ENCODE measurements at places on chromosomes 5 and 9.

GRCh38 chr5:86896916-86897315 lies 279.2 kb downstream of the COX7C start:
- DNase-seq, result no peak

- no peak for DNase-seq
Observed at GRCh38 chr5:32136342-32136741, 37.8 kb downstream of the GOLPH3 start.

DNA sequence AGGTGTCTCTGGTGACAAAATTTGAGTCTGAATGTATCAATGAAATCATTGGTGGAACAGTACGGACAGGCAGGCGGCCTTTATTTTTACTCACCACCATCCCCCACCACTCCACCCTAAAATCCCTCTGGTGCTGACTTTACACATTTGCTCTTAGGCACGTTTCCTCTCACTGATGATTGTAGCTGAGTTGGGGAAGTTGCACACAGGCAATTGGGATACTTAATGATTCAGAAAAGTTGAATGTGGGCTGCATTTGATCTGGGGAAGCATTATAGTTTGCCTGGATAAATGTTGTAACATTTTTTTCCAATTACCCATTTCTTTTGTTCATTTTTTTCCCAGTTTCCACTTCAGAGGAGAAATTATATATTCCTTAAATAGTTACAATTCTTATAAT lies 658.4 kb downstream of the TLR4 start:
- no peak for DNase-seq

DNA sequence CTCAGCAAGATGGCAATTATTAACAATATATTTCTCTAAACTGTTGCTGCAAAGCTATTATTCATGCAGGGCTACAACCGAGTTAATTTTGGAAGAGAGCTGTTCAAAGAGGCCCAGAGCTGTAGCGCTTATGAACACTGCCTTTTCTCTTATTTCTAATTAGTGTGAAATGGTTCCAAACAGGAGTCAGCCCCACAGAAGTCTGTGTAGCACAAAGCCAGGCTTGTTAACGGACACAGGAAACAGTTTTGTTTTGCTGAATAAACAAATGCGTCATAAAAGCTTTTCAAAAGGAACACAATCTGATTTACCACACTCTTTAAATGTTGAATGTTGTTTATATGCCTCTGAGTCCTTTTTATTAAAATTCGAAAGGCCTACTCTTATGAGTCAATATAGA lies 396.5 kb downstream of the ANXA1 start:
- DNase-seq, result no peak

- no peak for DNase-seq
Observed at GRCh38 chr9:110050925-110051355, 157.0 kb downstream of the C9orf152 start.

DNA sequence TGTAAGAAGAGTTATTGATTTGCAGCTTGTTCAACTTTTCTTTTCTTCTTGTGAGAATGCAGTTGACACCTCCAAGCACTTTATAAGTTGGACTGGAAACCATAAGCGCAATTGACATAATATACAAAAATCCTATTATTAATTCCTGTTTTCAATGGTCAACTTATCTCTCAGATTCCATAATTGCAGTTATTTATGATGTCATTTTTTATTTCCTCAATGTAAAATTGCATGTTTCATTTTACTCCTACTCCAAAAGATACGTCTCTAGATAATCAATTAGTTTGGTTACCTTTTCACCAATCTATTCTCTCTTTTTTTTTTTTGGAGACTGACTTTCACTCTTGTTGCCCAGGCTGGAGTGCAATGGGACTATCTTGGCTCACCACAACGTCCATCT lies 1416.1 kb upstream of the CDH6 start:
- DNase-seq, result no peak

DNA sequence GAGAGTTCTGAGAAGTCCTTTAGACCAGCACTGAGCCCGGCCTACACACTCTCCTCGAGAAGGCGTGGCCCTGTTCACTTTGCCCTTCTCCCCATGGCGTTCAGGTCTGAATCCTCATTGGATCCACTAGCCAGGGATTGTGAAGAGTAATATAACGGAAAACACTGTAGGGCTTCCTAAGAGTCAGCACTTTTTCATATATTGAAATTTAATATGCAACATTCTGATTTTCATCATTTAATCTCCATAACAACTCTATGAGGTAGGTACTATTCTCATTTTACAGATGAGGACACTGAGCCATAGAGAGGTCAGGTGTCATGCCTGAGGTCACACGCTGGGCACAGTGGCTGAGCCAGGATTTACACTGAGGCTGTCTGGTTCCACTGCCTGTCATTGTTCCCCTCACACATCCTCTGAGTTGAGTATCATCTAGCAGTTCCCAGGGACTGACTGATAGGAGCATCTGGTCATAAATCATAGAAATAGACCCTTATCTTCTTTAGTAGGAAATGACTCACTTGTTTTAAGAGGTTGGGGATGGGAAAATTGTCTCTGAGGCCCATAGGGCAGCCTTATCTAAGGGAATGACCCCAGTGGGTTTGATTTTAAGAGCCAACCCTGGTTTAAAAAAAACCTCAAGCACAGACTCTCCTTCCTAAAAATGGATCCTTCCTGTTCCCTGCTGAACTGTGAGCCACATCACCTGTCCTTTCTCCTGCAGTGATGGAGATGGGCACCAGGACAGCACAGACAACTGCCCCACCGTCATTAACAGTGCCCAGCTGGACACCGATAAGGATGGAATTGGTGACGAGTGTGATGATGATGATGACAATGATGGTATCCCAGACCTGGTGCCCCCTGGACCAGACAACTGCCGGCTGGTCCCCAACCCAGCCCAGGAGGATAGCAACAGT lies 41.2 kb downstream of the THBS4 start:
- DNase-seq, result no peak

DNA sequence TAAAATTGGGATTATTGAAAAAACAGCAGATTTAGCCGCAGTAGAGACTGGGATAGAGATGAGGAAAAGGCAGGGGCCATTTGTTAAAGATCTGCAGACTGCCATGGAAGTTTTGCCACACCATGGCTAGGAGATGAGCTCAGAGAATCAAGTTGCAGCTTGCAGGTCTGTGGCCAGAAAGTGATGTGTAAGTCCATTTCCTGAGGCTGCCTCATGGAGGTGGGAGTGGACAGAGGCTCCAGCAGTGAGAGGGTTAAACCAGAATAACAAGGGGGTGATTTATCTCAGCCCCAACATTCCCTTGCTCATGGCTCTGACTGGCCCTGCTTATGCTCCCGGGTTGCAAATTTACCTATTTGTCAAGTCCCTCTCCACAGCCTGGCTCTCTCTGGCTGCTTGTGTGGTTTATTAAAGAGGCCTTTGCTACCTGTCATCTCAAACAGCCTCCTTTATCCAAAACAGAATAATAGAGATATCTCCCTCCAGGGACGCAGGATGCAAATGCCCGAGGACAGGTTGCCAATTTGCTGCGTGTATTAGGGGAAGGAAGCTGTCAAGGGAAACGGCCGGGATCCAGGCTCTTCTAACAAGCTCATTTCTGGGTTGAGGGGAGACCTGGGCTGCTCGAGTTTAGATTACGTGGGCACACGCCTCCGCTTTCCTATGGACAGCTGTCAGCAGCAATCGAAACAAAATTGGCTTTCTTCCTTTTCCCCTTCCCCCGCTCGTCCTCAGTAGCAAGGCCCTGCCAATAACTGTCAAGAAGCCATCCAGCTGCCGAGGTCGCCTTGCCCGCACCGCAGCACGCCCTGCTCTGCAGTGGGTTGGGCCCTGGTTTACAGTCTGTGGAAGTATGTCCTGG lies 72.8 kb upstream of the PITX1 start:
- no peak for DNase-seq

- DNase-seq, result no peak
Observed at GRCh38 chr9:69004836-69005235, 9.1 kb downstream of the PRKACG start.

DNA sequence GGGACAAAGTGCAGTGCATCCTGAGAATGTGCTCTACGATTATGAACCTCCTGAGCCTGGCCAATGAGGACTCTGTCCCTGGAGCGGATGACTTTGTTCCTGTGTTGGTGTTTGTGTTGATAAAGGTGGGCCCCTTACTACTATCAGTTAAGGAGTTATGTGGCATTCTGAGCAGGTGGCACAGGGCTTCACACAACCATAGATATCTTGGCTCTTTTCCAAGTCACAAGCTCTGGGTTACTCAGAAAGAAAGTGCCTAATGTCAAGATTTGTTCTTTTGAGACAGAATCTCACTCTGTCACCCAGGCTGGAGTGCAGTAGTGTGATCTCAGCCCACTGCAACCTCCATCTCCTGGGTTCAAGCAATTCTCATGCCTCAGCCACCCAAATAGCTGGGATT lies 99.0 kb downstream of the GAPVD1 start:
- no peak for DNase-seq

DNA sequence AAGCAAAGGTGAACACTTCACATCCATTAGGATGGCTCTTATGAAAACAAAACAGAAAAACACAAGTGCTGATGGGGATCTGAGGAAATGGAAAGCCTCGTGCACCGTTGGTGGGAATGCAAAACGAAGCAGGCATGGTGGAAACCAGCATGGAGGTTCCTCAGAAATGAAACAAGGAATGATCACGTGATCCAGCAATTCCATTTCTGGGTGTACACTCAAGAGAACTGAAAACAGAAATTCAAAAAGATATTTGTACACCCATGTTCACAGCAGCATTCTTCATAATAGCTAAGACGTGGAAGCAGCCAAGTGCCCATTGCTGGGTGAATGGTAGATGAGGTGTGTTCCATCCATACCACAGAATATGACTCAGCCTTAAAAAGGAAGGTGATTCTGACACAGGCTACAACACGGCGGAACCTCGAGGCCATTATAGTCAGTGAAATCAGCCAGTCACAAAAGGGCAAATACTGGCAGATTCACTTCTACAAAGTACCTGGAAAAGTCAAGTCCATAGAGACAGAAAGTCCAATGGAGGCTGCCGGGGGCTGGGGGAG lies 87.2 kb upstream of the RAPGEF1 start:
- DNase-seq, result no peak

- DNase-seq, result no peak
Observed at GRCh38 chr9:114037961-114038723, 40.0 kb downstream of the AMBP start.

DNA sequence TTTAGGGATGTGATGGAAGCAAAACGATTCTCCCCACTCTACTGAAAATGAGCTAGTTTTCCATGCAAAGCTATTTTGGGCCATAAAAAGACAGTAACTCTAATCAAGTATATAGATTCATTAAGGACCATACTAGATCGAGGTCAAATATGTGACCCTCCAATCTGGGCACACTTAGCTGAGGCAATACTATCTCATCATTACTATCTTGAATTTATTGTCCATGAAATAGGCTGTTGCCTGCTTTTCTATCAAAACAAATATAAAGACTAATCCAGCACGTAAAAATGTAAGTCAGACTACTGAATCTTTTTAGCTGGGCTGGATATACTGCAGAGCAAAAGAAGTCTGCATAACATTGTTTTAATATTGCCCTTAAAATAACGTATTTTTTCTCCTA lies 943.1 kb downstream of the NR2F1-AS1 start:
- DNase-seq, result no peak

DNA sequence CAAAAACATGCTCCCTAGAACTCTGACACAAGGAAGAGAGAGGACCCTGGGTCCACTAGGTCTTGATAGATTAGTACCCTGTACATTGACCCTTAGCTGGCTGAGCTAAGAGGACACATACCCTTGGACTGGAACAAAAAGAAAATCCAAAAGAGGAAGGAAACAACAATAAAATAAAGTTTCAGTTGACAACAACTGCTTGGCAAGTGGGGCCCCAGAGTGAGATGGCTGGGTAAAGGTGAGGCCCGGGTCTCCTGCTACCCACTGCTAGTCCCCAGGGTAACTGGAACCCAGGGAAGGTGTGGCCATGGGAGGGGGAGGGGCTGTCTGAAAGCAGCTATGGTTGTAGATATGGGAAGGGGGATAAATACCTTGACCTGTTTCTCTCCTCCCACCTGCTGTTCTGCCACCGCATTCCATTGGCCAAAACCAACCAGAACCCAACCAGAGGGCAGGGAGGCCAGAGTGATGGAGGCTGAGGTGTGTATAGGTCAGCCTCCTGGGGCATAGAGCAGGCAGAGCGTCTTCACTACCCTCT lies 11.7 kb downstream of the TAL2 start:
- no peak for DNase-seq

DNA sequence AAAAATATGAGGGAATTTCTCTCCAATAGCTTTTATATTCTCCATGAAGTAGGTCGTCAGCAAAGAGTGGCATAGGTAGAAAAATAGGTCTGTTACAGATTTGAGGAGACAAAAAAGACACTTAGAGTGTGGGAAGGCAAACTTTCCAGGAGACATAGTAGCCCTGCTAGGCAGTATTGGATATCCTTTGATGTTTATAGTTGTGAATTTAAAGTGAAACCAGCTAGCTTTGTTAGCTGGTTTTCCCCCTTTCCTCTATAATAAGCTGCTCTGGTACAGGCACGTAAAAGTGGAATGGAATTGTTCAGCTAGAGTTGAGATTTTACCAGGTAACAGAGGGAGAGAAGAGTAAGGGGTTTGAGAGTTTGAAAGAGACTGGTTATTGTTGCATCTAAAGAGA lies 17.1 kb upstream of the APC start:
- no peak for DNase-seq

DNA sequence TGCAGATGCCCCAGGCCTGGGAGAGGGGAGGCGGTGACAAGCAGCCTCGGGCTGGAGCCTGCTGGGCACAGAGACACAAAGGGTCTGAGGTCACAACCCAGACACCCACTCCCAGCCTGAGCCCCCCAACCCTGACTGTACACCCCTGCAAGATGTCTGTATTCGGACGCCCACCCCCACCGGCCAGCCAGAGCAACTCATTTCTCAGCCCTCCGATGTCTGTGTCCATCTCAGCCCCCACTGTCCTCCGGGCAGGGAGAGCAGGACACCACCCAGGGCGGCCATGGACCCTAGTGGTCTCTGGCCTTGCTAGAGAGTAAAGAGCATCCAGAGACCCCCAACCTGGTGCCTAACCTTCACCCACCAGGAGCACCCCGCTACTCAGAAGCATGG lies 3.9 kb downstream of the LCN12 start:
- DNase-seq, result no peak

- DNase-seq, result no peak
Observed at GRCh38 chr9:127537792-127538191, 74.3 kb upstream of the STXBP1 start.

GRCh38 chr5:150656191-150657132 lies 4.6 kb upstream of the MYOZ3 start:
- DNase-seq, result peak; percentile 78

- no peak for DNase-seq
Observed at GRCh38 chr9:19020886-19021455, 12.0 kb downstream of the SAXO1 start.

All from posterior cingulate gyrus (tissue), 11 donors.